H1 (cell line): ENCODE measurements at places on chromosomes 2 and 18. TPM values are rescaled to one million over a fixed set of nuclear protein-coding genes. Genes with fewer than 3 reads are reported as not detected.

- no peak for DNase-seq
Measured at GRCh38 chr2:242020196-242021004, 150.9 kb downstream of the RTP5 start.

- no peak for DNase-seq
Measured at GRCh38 chr2:95026471-95027368, 1.2 kb downstream of the MAL start.

DNA sequence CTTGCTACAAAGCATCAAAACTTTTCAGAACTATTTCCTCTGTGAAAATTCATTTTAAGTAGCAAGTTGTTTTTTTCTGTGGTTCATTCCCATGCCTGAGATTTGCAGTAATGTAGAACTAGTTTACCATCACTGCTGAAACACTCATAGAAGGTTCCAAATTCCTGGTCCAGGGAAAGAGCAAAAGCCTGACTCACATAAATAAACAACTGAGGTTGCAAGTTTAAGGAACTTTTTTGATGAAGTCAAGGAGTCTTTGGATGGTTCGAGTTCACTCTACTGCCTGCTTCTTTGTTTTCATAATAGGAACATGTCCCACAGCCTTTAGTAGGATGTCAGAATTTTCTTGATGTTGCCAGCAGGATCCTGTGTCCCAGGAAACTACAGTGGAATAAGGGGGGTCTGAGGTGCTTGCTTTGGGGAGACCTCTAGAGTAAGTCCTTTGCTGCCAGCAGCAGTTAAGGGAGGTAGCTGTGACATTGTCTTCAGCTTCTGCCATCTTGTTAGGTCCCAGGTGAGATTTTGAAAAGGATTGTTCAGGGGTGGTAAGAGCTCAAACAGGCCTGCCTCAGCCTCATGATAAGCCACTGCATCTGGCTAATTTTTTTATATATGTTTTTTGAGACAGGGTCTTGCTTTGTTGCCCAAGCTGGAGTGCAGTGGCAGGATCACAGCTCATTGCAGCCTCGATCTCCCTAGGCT is 43.9 kb downstream of the ACSL3 start:
- no peak for DNase-seq

GRCh38 chr2:10610213-10610910 is 79.4 kb downstream of the NOL10 start:
- no peak for DNase-seq

DNA sequence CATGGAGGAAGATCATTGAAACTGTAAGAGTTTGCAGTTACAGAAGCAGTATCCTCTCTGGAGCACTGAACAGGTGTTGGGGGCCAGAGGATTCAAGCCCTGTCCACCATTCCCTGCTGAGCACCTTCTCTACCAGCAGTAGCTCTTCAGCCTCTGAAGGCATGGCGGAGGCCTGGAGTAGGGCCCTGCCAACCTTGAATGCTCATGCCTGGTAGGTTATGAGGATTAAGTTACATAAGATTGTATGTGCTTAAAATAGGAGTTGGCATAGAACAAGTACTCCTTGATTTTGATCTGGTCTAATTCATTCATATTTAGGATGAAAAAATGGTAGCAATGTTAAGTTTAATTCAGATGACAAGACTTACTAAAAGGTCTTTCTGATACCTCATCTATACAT is 40.2 kb downstream of the FMNL2 start:
- no peak for DNase-seq

GRCh38 chr2:145741181-145741580 is 1221.3 kb upstream of the ZEB2 start:
- DNase-seq, result no peak

- DNase-seq, result no peak
Measured at GRCh38 chr2:226536410-226536809, 263.2 kb downstream of the IRS1 start.

DNA sequence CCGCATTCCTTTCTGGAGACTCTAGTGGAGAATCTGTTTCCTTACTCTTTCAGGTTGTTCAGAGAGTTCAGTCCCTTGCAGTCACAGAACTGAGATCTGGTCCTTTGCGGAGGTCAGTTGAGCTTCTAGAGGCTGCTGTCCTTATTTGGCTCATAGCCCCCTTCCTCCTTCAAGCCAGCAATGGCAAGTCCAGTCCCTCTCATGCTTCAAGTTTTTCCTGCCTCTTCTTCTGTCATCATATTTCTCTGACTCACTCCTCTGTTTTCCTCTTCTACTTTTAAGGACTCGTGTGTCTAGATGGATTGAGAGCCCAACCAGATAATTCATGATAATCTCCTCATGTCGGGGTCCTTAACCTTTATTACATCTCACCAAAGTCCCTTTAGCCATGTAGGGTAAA is 173.5 kb upstream of the FOSL2 start:
- DNase-seq, result no peak

GRCh38 chr2:159591221-159591620 is 25.1 kb downstream of the BAZ2B start:
- no peak for DNase-seq

GRCh38 chr2:241217320-241218031 is 29.0 kb downstream of the ANO7 start:
- DNase-seq, result peak; percentile 80

DNA sequence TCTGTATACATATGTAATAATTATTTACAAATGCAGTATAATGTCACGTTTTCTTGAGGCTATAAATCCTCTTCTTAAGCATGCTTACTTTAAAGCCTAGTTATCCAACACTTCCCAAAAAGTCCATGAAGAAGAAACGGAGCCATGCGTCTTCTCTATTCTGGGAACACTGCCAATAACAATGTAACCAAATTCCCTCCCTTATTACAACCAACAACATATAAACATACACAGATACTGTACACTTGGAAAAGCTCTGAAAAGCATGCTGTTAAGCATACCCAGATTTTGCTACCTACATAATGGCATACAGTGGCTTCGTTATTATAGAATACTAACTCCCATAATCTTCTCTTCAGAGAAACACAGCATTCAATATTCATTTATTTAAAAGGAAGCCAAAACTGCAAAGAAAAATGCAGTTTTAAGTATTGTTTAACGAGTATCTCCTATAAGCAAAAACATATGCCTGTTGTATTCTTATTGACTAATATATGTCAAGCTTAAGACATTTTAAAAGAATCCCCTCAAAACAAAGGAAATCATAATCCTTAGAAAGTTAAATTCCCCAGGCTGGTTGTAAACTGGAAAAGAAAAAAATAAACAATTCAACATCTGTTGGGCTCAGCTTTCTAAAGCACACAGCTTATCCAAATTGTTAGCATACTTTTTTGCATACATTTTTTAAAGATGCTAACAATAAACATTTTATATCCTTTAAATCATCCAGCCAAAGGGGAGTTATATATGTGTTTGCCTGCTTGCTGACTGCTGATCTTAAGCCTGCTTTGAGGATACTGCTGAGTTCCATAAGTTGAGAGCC is 83.4 kb downstream of the SLC25A12 start:
- DNase-seq, result no peak

- DNase-seq, result no peak
Measured at GRCh38 chr2:146370826-146371225, 1474.0 kb upstream of the ACVR2A start.

DNA sequence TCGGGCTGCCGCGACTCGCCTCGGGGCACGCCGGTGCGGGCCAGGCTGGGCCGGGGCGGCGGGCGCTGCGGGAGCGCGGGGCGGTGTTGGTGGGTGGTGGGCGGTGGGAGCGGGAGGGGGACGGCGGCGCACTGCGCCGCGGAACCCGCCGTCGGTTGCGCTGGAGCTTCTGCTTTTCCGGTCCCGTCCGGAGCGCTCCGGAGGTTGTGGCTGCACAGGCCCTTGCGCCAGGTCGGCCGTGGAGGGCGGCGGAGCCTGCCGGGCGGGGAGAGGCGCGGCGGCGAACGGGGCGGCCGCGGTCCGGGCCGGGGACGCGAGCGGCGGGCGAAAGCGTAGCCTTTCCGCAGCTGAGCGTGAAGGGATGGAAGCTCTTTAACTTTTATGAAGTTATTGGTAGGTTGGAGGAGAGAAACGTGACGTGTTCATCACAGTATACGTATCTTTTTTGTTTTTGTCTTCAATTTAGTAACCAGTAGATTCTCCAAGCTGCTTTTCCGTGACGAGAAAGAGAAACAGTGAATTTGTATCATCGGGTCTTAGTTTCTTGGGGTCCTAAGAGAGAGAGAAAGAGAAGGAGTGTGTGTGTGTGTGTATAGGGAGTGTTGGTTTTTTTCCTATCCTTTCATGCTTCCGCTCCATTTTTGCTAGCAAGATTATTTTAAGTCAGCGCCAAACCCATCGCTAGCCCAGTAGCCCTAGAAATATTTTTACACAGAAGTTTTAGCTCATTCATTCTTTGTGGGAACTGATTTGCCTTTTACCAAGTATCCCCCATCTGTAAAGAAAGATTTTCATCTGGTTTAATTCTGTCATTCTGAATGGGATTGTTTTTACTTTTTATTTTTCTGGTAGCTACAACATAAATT is 535 bp downstream of the ATG4B start:
- no peak for DNase-seq

DNA sequence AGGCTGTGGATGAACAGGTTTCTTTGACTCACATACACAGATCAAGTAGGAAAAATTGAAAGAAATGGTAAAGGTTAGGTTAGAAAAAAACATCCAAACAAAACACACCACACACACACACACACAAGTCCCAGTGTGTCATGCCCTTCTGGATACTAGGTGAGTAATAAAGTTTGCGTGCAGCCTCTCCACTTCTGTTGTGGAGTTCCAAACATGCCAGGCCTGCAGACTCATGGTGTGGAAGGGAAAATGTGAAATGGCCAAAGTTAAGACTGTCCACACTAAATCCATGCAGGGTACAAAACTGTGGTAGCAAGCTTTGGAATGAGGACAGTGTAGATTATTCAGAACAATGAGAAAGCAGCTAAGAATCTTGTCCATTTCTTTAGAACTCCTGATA is 114.6 kb downstream of the IKZF2 start:
- no peak for DNase-seq

GRCh38 chr2:189601043-189601442 is 20.5 kb upstream of the SLC40A1 start:
- DNase-seq, result no peak

DNA sequence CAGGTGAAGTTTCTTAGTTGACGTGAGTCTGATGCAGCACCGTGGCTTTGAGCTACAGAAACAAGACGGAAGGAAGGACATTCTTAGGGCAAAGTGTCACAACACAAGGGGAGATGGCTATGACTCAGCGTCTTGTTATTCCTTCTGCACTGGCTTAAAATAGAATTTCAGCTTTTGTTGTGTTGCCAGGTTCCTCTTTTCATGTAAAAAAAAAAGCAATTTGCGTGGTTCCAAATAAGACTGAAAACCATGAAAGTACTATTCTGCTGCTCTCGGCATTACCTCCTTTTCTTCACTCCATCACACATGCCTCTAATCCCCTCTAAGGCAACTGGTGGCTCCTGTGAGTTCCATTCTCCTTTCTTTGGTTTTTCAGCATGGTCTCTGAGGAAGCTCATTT is 150.1 kb downstream of the ANTXR1 start:
- no peak for DNase-seq

DNA sequence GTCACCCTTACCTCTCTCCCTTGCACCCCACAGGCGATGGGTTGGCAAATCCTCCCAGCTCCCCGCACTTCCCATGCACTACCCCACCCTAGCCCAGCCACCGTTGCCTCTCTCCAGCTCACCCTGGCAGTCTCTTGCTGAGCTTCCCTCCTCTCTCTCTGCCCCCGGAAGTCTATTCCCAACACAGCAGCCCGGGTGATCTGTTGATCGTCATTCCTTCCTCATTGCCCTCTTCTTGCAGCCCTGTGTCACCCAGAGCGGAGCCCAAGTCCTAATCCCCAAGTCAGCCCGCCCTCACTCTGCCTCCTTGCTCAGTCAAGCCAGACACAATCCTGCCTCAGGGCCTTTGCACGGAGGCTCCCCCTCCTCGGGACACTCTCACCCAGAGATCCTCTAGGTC is 55.2 kb downstream of the CIB4 start:
- no peak for DNase-seq

DNA sequence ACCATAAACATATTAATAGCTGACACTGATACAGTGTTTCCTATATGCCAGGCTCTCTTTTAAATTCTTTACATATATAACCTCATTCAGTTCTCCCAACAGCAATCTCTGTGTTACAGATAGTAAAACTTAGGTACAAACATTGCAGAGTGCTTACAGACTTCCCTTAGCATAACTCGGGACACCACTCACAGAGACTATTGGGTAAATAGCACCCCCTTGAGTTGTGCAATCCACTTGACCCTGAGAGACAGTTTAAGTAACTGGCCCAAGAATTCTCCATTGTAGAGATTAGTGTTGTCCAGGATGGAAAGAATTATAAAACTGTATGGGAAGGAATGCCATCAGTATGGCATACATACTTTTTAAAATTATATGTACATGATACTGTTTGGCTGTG is 110.1 kb downstream of the POLE4 start:
- DNase-seq, result no peak

GRCh38 chr18:72768681-72769229 is 99.0 kb downstream of the NETO1 start:
- DNase-seq, result no peak

DNA sequence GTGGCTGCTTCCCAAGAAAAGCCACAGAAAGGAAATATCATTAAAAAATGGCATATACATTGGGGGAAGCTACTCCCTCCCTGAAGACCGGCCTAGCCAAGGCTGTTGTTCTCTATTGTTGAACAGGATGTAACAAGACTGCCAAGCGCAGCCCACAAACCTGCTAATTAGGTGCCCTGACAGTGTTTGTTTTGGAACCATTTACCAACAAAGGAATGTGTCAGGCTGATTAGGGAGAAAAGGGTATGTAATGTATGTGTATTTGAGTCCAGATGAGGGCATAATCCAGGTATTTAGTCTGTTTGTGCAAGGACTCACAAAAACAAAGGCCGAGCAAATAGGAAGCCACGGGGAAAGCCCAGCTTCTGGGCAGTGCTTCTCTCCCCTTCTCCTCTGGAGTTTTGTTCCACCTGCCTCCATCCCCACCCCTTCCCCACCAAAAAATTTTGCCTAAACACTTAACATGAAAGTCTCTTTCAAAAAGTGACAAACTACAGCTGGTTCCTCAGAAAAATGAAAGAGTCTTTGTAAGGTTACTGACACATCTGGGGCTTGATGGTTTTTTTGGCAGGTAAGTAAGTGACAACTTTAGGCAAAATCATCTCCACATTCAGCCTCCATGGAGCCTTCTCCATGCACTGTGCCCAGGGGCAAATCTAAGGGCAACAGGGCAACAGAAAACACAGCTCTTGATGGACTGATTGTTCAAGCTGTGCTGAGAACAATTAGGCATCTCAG is 78.3 kb upstream of the FZD5 start:
- DNase-seq, result no peak

GRCh38 chr2:172456002-172456401 is 28.6 kb downstream of the ITGA6 start:
- no peak for DNase-seq

Gene C2orf78
- total RNA-seq, result 0.21 and 0.39 TPM in 2 replicates

Gene OR6B3
- not detected in 2 replicates for total RNA-seq

Gene FAM117B
- 21.4 and 22.6 TPM in 2 replicates for total RNA-seq

Gene BCL11A
- 59.3 and 61.3 TPM in 2 replicates for total RNA-seq

Gene POMC
- total RNA-seq, result 1.7 and 2.2 TPM in 2 replicates

Gene DSG4
- not detected in 2 replicates for total RNA-seq

Gene CAPN14
- 0.07 and 0.08 TPM in 2 replicates for total RNA-seq

Gene HOXD12
- not detected in 2 replicates for total RNA-seq
